ENCODE measurements at places on chromosomes 6 and 20.

GRCh38 chr20:10720565-10720964 is 46.8 kb upstream of the JAG1 start:
- DNase-seq: no peak
- H3K27me3 ChIP-seq: no peaks in the 10 kb centered on the region
- H3K4me1 ChIP-seq: peaks cover 13% of the 10 kb centered on the region
- H3K36me3 ChIP-seq: no peaks in the 10 kb centered on the region
- H3K4me3 ChIP-seq: no peak overlapping the region
- H3K27ac ChIP-seq: no peak overlapping the region

DNA sequence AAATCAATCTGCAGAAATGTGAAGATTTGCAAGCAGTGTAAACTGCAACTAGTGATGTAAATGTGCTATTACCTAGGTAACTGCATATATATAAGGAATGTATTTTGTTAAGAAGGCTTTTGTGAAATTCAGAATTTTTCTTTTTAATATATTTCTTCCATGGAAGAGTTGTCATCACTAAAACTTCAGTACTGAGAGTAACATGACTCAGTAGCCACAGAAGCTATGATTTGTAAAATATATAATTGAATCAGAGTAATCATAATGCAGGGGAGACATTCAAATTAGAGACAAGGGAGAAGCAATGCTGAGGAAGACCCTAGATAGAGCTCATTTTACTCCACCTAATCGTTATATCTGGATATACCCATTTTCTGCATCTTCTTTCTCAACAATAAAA is 141.7 kb downstream of the ADGRG6 start:
- DNase-seq: no peak
- H3K27me3 ChIP-seq: no peaks in the 10 kb centered on the region
- H3K4me1 ChIP-seq: no peaks in the 10 kb centered on the region

- H3K4me3 ChIP-seq: no peak overlapping the region
- H3K27ac ChIP-seq: no peak overlapping the region
- H3K27me3 ChIP-seq: peaks cover 13% of the 10 kb centered on the region
- DNase-seq: no peak
- H3K36me3 ChIP-seq: no peaks in the 10 kb centered on the region
- peaks cover 9% of the 10 kb centered on the region for H3K4me1 ChIP-seq
These were observed 2.5 kb upstream of the PRDM1 start for GRCh38 chr6:106083618-106084017.

- DNase-seq: no peak
- H3K4me3 ChIP-seq: peak overlapping the region; percentile 80
- H3K27ac ChIP-seq: no peak overlapping the region
- peaks cover 5% of the 10 kb centered on the region for H3K27me3 ChIP-seq
- H3K4me1 ChIP-seq: no peaks in the 10 kb centered on the region
These were observed 923 bp downstream of the GMDS start for GRCh38 chr6:2244261-2245102.

- H3K36me3 ChIP-seq: no peaks in the 10 kb centered on the region
- H3K4me1 ChIP-seq: no peaks in the 10 kb centered on the region
- H3K27me3 ChIP-seq: no peaks in the 10 kb centered on the region
These were observed 481.5 kb downstream of the CD109 start for GRCh38 chr6:74177506-74177905.

- H3K27ac ChIP-seq: no peak overlapping the region
- peak overlapping the region; percentile 61 for H3K4me3 ChIP-seq
- no peaks in the 10 kb centered on the region for H3K27me3 ChIP-seq
- H3K36me3 ChIP-seq: no peaks in the 10 kb centered on the region
- no peak for DNase-seq
These were observed 770 bp downstream of the TCF19 start for GRCh38 chr6:31158863-31159855.

GRCh38 chr20:32830437-32830836 is 10.7 kb downstream of the MAPRE1 start:
- no peak overlapping the region for H3K4me3 ChIP-seq
- H3K4me1 ChIP-seq: peaks cover 19% of the 10 kb centered on the region
- H3K27me3 ChIP-seq: no peaks in the 10 kb centered on the region
- H3K27ac ChIP-seq: peak overlapping the region; percentile 69

DNA sequence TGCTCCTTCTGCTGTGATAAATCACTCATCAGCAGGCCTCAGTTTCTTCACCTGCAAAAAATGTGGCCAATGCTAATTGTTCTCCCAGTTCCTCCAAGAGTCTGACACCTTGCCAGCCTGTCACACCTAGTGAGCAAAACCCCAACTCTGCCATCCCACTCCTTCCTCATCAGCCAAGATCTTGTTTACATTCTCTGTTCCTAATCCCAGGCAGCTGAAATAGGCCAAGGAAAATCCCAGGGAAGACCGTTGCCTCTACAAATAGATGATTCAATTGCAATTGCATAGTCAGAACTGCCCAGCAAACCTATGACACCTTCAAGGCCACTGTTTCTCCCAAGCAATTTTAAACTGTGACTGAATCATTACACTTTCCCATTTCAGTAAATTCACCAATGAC is 78.7 kb downstream of the GMDS start:
- no peak overlapping the region for H3K27ac ChIP-seq
- DNase-seq: no peak
- H3K4me1 ChIP-seq: peaks cover 2% of the 10 kb centered on the region
- no peaks in the 10 kb centered on the region for H3K27me3 ChIP-seq
- H3K4me3 ChIP-seq: no peak overlapping the region
- H3K36me3 ChIP-seq: no peaks in the 10 kb centered on the region

GRCh38 chr6:53793318-53794136 is 1.3 kb upstream of the LRRC1 start:
- H3K36me3 ChIP-seq: no peaks in the 10 kb centered on the region
- H3K4me3 ChIP-seq: peak overlapping the region; percentile 75
- peak; percentile 85 for DNase-seq
- H3K27me3 ChIP-seq: peaks cover 9% of the 10 kb centered on the region
- peak overlapping the region; percentile 61 for H3K27ac ChIP-seq

GRCh38 chr20:48823960-48824498 is 3.8 kb downstream of the PREX1 start:
- no peak overlapping the region for H3K4me3 ChIP-seq
- no peaks in the 10 kb centered on the region for H3K36me3 ChIP-seq
- no peaks in the 10 kb centered on the region for H3K27me3 ChIP-seq
- peaks cover 7% of the 10 kb centered on the region for H3K4me1 ChIP-seq
- DNase-seq: peak; percentile 64

- H3K4me3 ChIP-seq: no peak overlapping the region
- peak; percentile 29 for DNase-seq
- H3K27me3 ChIP-seq: no peaks in the 10 kb centered on the region
- no peaks in the 10 kb centered on the region for H3K36me3 ChIP-seq
These were observed 2.0 kb downstream of the PI3 start for GRCh38 chr20:45176526-45177267.

- peak overlapping the region; percentile 80 for H3K27ac ChIP-seq
- H3K4me1 ChIP-seq: peaks cover 27% of the 10 kb centered on the region
- no peak overlapping the region for H3K4me3 ChIP-seq
- H3K27me3 ChIP-seq: no peaks in the 10 kb centered on the region
These were observed 1.1 kb upstream of the NECAB3 start for GRCh38 chr20:33675136-33675959.

GRCh38 chr20:44540834-44541233 is 19.0 kb upstream of the SERINC3 start:
- H3K27me3 ChIP-seq: no peaks in the 10 kb centered on the region
- no peak overlapping the region for H3K4me3 ChIP-seq
- H3K36me3 ChIP-seq: no peaks in the 10 kb centered on the region
- no peak overlapping the region for H3K27ac ChIP-seq
- DNase-seq: no peak

DNA sequence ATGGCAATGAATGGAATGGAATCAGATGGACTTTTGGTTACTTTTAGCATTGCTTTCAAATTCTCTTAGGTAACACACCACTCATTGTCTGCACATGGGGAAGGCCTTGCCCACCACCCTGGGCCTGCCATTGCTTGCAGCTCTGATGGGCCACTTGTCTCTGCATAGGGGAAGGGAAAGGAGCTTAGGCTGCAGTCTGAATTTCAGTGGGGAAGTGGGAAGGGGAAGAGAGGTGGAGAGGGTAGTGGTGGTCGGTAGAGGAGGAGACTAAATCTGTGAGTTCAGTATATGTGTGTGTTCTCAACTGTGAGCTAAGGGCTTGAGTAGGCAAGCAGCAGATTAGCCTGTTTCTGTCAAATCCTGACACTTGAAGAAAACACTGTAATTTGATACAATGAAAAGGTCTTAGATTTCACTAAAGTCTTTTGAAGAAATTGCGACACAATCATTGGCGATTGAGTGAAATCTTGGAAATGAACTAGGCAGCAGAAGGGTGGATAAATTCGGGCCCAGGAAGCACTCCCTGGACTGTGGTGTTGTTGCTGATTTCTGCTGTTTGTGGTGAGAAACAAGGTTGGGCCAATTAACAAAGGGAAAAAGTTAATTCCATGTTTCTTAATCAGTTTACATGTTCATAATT is 80.6 kb downstream of the OTOR start:
- no peak overlapping the region for H3K4me3 ChIP-seq
- no peak overlapping the region for H3K27ac ChIP-seq
- no peaks in the 10 kb centered on the region for H3K4me1 ChIP-seq
- no peaks in the 10 kb centered on the region for H3K36me3 ChIP-seq
- no peaks in the 10 kb centered on the region for H3K27me3 ChIP-seq

GRCh38 chr20:8470156-8470555 is 338.1 kb downstream of the PLCB1 start:
- H3K27me3 ChIP-seq: no peaks in the 10 kb centered on the region
- H3K4me1 ChIP-seq: no peaks in the 10 kb centered on the region
- no peak overlapping the region for H3K27ac ChIP-seq
- H3K4me3 ChIP-seq: no peak overlapping the region
- no peaks in the 10 kb centered on the region for H3K36me3 ChIP-seq
- no peak for DNase-seq

GRCh38 chr6:35048031-35048613 is 93.0 kb downstream of the TCP11 start:
- no peaks in the 10 kb centered on the region for H3K36me3 ChIP-seq
- H3K4me3 ChIP-seq: no peak overlapping the region
- H3K27ac ChIP-seq: peak overlapping the region; percentile 76
- peaks cover 40% of the 10 kb centered on the region for H3K4me1 ChIP-seq
- peak; percentile 27 for DNase-seq

GRCh38 chr6:1390133-1390945 is 963 bp downstream of the FOXF2 start:
- peak overlapping the region; percentile 47 for H3K4me3 ChIP-seq
- peaks cover 100% of the 10 kb centered on the region for H3K27me3 ChIP-seq
- no peaks in the 10 kb centered on the region for H3K36me3 ChIP-seq
- H3K27ac ChIP-seq: no peak overlapping the region

- no peaks in the 10 kb centered on the region for H3K27me3 ChIP-seq
- peaks cover 12% of the 10 kb centered on the region for H3K4me1 ChIP-seq
- no peaks in the 10 kb centered on the region for H3K36me3 ChIP-seq
- no peak for DNase-seq
- no peak overlapping the region for H3K27ac ChIP-seq
These were observed 9.8 kb downstream of the DUSP22 start for GRCh38 chr6:301929-302705.

GRCh38 chr20:38208523-38208922 is 43.5 kb upstream of the TGM2 start:
- H3K4me3 ChIP-seq: no peak overlapping the region
- peak overlapping the region; percentile 52 for H3K27ac ChIP-seq
- no peaks in the 10 kb centered on the region for H3K27me3 ChIP-seq
- no peak for DNase-seq

DNA sequence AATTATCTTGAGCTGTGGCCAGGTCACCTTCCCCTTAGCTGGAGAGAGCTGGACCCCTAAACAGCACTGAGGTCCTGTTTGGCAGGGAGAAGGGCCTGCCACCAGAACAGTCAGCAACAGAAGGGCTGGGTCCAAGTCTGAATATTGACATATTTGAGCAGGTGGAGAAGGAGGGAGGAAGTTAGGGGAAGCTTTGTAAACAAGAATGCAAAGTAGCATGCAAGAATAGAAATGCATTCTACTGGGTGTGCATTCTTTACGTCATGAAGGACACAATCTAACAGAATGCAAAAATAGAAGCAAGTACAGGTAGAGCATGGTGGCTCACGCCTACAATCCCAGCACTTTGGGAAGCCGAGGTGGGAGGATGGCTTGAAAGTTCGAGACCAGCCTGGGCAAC is 100.5 kb downstream of the QRSL1 start:
- DNase-seq: no peak
- H3K36me3 ChIP-seq: no peaks in the 10 kb centered on the region
- H3K4me1 ChIP-seq: no peaks in the 10 kb centered on the region
- H3K27me3 ChIP-seq: no peaks in the 10 kb centered on the region
- no peak overlapping the region for H3K4me3 ChIP-seq

DNA sequence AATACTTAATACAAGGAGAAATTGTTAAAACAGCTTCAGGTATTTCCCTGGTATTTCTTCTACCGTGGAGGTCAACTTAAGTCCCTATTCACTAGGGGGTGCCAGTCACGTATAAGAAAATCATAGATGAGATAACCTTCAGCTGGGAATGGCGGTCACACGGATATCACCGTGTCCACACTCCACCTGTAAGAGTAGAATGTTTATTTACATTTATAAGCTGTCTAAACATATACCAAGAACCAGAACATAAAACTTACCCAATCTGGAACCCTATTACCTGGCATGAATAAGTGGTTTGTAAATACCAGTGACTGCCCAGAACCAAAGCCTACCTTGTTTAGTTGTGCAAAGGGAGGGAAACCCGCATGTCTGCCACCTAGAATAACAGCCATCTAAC is 1.9 kb upstream of the ELOVL4 start:
- no peaks in the 10 kb centered on the region for H3K36me3 ChIP-seq
- H3K4me1 ChIP-seq: peaks cover 5% of the 10 kb centered on the region
- H3K27me3 ChIP-seq: no peaks in the 10 kb centered on the region

DNA sequence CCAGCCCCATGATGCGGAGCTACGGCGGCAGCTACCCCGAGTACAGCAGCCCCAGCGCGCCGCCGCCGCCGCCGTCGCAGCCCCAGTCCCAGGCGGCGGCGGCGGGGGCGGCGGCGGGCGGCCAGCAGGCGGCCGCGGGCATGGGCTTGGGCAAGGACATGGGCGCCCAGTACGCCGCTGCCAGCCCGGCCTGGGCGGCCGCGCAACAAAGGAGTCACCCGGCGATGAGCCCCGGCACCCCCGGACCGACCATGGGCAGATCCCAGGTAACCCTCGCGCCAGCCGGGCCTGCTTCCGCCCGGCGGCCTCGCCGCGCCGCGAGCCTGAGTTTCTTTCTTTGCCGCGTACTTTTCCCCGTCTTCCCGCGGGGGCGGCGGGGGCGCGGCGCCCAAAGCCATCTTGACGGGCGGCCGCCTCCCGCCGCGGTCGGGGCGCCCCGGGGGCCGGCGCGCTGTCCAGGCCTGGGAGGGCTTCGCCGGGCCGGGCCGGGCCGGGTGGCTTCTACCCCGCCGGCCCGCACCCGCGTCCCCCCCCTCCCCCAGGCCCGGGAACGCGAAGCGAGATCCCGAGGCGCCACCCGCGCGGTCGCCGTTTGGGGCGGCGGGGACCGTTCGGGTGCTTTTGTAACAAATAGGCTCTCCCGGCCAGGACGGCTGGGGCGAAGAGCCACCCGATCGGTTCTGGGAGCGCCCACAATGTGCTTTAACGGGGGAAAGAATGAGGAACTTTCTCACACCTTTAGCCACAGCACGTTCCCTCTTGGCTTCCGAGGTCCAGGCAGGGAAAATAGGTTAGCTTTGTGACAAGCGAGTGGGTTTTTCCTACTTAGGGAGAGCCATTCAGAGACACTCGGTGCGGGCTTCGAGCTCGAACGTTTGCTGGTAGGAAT is 2.3 kb downstream of the ARID1B start:
- no peaks in the 10 kb centered on the region for H3K27me3 ChIP-seq
- H3K4me1 ChIP-seq: peaks cover 46% of the 10 kb centered on the region
- peak; percentile 46 for DNase-seq
- H3K4me3 ChIP-seq: peak overlapping the region; percentile 79
- H3K36me3 ChIP-seq: no peaks in the 10 kb centered on the region
- peak overlapping the region; percentile 96 for H3K27ac ChIP-seq
